ENCODE measurements at places on chromosomes 1 and 21. TPM values are rescaled to one million over a fixed set of nuclear protein-coding genes. Genes with fewer than 3 reads are reported as not detected.

BRINP3 gene
- total RNA-seq, result not detected

TEX38 gene
- not detected for total RNA-seq

FAM72C gene
- total RNA-seq, result not detected

CCDC30 gene
- total RNA-seq, result 1.1 TPM

ITGB2 gene
- total RNA-seq, result 0.68 TPM

AK4 gene
- total RNA-seq, result 102 TPM

TSPEAR gene
- not detected for total RNA-seq

PSMB4 gene
- 365 TPM for total RNA-seq

UQCRHL gene
- 0.68 TPM for total RNA-seq

CTTNBP2NL gene
- 12.6 TPM for total RNA-seq

ORC1 gene
- total RNA-seq, result 0.34 TPM

HDGF gene
- 355 TPM for total RNA-seq

LCE2C gene
- not detected for total RNA-seq

RER1 gene
- total RNA-seq, result 67.3 TPM

CNKSR1 gene
- 12.3 TPM for total RNA-seq

COPA gene
- total RNA-seq, result 156 TPM

Measured in nasal cavity respiratory epithelium epithelial cell of viscerocranial mucosa (primary cell).